ENCODE measurements at places on chromosomes 6 and 20.
A peak's percentile ranks its signal among the peaks of the same experiment; 100 is the strongest.

DNA sequence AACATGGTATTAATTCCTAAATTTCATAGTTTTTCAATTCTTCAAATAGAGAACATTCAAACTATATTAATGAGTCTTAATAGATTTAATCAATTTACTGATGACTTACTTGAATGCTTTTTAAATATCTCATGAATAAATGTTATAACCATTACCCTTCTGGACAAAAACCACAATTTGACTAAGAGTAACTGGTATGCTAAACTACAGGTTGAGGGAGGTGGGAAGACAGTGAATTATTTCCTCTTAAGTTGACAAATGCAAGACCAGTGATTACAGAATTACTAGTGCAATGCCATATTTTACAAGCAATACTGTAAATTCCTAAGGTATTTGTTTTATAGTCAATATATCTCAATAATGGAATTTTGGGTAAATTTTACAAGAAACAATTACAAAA, 65.1 kb downstream of the REV3L start:
- DNase-seq = no peak

DNA sequence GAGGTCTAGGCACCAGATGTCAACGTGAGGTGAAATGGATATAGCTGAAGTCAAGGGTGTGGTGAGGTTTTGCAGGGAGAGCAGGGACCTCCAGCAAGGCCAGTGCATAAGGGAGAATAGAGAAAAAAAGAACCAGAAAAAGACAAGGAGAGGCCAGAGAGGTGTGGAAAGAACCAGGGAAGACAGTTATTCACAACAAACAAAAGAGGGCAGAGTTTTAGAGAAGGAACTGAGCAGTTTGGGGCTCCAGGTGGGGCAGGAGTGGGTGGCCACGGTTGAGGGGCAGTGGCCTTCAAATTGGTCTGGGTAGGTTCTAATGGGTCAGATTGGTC, 11.6 kb upstream of the NQO2 start:
- DNase-seq = no peak

DNA sequence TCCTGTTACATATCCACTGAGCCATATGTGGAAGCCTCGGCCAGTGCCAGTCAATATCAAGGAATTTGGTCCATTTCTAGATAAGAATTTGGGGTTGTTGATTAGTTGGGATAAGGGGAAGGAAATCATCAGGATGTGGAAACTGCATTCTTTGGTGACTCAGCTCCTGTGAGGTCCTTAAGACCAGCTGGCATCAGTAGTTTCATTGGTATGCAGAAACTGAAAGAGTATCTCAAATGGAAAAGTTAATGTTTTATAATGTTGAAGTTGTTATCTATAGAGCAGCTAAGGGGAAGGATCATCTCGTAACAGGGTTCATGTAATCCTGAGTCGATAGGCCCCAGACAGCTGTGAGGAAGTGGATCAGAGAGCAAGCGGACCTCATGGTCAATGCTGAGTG, 87.9 kb upstream of the PRND start:
- no peak for DNase-seq

DNA sequence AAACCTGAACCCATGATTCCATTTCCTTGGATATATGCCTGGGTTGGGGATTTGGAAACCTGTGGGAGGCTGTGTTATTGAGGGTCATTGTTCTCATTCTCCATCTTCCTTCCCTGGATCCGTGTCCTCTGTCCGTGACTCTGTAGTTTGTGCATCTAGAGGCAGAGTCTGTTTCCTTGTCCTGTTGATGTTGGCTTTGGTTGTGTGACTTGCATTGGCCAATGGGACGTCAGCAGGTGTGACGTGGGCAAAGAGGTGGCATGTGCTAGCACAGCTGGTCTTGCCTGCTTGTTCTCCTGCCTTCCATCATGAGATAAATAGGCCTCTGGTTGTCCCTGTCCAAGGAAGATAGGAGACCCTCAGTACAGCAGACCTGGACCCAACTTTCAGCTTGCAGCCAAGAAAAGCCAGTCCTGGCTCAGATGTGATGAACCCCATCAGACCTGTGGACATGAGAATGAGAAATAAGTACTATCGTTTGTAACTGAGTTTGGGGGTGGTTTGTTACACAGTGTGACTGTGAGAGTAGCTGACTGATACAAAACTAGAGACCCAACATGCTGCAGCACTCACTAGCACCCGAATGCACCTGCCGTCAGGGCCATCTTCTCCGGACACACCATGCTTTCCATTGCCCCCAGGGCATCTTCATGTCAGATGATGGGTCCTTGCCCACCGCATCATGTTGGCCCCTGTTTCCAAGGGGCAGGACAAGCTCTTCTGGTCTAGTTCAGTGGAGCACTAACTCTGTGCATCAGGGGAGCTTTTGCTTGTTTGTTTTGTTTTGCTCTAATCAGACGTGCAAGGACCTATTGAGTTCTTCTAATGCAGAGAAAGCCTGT, 195.3 kb upstream of the SULF2 start:
- no peak for DNase-seq

- DNase-seq = no peak
These were observed 290.3 kb upstream of the PRND start for GRCh38 chr20:4431446-4431845.

DNA sequence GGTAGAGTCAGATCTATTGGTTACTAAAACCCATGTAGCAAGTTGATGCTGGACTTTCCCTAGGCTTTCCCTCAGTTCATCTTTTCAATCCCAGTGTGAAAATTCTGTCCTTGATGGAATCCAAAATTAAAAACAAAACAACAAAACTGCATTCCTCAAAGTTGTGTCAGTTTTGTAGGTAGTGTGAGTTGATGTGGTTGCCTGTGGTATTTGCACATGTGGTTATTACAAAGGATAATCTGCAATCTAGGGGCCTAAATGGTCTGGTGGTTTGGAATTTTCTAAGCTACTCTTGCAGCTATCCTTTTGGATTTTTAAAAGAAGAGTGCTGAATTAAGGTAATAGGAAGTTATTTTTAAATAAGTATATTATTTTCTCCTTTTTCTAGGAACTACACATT, 132.2 kb upstream of the SCGN start:
- no peak for DNase-seq

GRCh38 chr6:117928833-117929232, 21.8 kb downstream of the SLC35F1 start:
- no peak for DNase-seq

- DNase-seq = peak; percentile 3
These were observed 683.6 kb downstream of the KIF16B start for GRCh38 chr20:15889514-15890256.

DNA sequence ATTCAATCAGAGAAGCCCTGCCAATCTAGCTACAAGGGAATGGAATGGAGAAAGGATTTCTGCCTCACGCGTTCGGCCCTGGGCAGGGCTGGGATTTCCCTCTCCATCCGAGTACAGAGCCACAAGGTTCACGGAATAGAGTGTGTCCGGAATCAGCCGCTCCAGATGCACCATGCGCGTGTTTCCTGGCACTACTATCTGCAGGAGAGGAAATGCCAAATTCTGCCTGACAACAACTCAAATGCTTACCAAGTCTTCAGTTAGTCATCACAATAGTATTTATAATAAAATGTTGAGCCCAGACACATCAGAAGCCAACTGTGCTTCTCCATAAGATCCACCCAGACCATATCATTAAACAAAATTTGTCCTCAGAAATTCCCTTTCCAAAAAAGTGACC, 75.1 kb downstream of the COL12A1 start:
- no peak for DNase-seq

Measured in NCI-H1694 treated with DMSO at 0.1 percent for 48 hours (cell line).